Prostate gland (tissue), 2 donors: ENCODE measurements at places on chromosomes 12 and 14. TPM values are rescaled to one million over a fixed set of nuclear protein-coding genes. Genes with fewer than 3 reads are reported as not detected.

NFATC4 gene
- 41.1 TPM for total RNA-seq

TXNDC16 gene
- 14.0 TPM for total RNA-seq

DNAJC22 gene
- total RNA-seq, result 0.23 TPM

- no peaks in the 10 kb centered on the region for H3K36me3 ChIP-seq
- H3K4me3 ChIP-seq, result no peak overlapping the region
- no peaks in the 10 kb centered on the region for H3K4me1 ChIP-seq
- peaks cover 3% of the 10 kb centered on the region for H3K27me3 ChIP-seq
These were observed 28.3 kb downstream of the GALNT9 start for GRCh38 chr12:132300789-132301722.

DNA sequence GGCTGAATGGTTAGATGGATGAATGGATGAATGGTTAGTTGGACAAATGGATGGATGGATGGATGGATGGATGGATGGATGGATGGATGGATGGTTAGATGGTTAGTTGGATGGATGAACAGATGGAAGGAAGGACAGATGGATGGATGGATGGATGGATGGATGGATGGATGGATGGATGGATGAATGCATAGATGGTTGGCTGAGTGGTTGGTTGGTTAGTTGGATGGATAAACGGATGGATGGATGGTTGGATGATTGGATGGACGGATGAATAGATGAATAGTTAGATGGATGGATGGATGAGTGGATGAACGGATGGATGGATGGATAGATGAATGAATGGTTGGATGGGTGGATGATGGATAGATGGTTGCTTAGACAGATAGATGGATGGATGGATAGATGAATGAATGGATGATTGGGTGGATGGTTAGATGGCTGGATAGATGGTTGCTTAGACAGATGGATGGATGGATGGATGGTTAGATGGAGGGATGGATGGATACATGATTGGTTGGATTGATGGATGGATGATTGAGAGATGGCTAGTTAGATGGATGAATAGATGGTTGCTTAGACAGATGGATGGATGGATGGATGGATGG is 48.8 kb upstream of the HSPB8 start:
- no peaks in the 10 kb centered on the region for H3K4me1 ChIP-seq
- DNase-seq, result no peak
- no peak overlapping the region for H3K27ac ChIP-seq
- H3K27me3 ChIP-seq, result no peaks in the 10 kb centered on the region
- no peaks in the 10 kb centered on the region for H3K36me3 ChIP-seq
- no peak overlapping the region for H3K4me3 ChIP-seq

DNA sequence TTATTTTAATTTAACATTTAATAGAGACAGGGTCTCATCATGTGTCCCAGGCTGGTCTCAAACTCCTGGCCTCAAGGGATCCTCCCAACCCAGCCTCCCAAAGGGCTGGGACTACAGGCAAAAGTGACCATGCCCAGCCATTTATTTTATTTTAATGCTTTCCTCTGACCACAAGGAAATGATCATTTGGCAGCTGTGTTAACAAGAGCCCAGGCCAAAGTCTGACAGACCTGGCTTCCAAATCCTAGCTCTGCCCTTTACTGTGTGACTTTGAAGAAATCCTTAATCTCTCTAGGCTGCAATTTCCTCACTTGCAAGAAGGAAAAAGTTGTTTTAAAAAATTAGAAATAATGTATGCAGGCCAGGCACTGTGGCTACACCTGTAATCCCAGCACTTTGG is 16.7 kb upstream of the GCH1 start:
- DNase-seq, result no peak
- H3K4me3 ChIP-seq, result no peak overlapping the region
- H3K36me3 ChIP-seq, result no peaks in the 10 kb centered on the region
- H3K27me3 ChIP-seq, result no peaks in the 10 kb centered on the region

DNA sequence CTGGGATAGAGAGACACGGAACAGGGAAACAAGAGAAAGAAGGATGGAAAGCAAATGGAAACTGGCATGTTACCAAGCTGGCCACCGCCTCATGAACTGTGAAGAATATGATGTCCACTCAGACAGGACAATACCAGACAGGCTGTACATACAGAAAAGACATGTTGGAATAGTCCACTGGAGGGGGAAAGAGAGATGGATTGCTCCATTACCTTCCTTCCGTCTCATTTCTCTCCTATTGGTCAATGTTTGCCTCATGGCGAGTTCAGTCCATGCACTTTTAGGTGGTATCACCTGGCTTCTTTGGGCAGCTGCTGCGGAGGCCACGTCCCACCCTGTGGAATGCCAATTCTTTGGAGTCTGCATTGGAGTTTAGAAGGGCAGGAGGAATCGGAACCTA is 166.4 kb downstream of the AEBP2 start:
- H3K4me1 ChIP-seq, result peaks cover 6% of the 10 kb centered on the region
- H3K27me3 ChIP-seq, result no peaks in the 10 kb centered on the region
- H3K27ac ChIP-seq, result no peak overlapping the region
- no peak overlapping the region for H3K4me3 ChIP-seq
